ENCODE measurements at places on chromosomes 1 and 21.
A peak's percentile ranks its signal among the peaks of the same experiment; 100 is the strongest.

- DNase-seq, result peak; percentile 99
These were observed 9.8 kb downstream of the PDXK start for GRCh38 chr21:43728467-43729390.

DNA sequence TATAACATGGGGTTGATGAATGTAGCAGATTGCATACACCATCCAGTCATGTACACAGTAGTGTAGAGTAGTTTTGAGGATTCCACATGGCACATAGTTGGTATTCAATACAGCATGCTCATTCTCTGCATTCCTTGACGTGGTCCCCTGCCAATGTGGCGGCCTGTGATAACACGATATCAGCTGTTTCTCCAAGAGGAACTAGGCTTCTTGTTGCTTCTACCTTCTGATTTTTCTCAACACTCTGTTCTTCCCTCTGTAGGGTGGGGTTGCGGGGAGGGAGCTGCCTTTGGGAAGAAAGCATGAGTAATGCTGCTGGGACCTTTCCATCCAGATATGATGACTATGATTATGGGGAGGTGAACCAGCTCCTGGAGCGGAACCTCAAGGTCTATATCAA lies 19.4 kb downstream of the SESN2 start:
- no peak for DNase-seq

- DNase-seq, result peak; percentile 54
These were observed 118.3 kb downstream of the NUF2 start for GRCh38 chr1:163440090-163440489.

DNA sequence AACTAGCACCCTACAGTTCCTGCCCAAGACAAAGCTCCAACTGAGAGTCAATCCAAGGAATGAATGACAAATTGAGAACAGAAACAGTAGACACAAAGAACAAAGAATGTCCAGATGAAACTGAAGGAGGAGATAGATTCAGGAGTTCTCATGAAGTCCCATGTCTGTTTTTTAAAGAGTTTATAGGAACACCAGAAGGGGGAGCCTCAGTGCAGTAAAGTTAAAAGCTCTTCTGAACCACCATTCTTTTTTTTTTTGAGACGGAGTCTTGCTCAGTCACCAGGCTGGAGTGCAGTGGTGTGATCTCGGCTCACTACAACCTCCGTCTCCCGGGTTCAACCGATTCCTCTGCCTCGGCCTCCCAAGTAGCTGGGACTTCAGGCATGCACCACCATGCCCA lies 323.6 kb downstream of the MRPL39 start:
- DNase-seq, result no peak

GRCh38 chr1:207818971-207819451 lies 67.2 kb downstream of the CD46 start:
- no peak for DNase-seq

DNA sequence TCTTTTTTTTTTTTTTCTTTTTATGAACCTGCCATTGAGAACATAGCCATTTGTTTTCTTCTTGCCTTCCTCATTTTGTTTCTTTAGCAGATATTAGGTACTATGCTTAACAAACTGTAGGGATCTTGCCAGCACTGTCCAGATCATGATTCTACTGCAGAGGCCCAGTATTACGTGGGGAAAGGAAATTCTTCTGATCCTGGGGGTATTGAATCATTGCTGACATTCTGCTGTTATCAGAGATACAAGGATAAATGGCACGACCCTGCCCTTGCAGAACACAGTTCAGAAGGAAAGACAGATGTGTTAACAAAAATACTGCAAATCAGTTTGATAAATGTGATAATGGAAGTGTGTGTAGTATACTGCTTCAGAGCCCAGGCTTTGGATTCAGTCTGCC lies 56.2 kb downstream of the BTBD8 start:
- peak; percentile 54 for DNase-seq

DNA sequence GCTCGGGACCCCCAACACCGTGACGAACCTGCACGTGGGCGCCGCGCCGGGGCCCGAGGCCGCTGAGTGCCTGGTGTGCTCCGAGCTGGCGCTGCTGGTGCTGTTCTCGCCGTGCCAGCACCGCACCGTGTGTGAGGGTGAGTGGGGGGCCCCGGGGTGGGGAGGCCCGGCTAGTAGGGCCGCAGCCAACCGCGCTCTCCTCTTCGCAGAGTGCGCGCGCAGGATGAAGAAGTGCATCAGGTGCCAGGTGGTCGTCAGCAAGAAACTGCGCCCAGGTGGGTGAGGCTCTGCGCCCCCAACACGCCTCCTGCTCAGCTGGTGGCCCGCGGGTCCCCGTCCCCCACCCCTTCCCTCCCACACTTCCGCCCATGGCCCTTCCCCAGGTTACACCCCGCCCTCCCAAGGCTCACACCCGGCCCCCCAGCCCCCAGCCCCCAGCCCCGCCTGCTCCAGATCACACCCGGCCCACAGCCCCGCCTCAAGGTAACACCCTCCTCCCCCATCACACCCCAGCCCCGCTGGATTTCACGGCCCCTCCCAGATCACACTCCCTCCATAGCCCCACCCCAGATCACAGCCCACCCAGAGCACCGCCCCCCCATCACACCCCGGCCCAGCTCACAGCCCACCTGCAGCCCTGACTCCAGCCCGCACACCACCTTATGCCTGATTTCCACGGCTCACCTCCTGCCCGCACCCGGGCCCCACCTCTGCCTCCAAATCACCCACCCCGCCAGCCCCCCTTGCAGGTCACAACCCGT lies 2.4 kb upstream of the MMP23B start:
- peak; percentile 35 for DNase-seq

DNA sequence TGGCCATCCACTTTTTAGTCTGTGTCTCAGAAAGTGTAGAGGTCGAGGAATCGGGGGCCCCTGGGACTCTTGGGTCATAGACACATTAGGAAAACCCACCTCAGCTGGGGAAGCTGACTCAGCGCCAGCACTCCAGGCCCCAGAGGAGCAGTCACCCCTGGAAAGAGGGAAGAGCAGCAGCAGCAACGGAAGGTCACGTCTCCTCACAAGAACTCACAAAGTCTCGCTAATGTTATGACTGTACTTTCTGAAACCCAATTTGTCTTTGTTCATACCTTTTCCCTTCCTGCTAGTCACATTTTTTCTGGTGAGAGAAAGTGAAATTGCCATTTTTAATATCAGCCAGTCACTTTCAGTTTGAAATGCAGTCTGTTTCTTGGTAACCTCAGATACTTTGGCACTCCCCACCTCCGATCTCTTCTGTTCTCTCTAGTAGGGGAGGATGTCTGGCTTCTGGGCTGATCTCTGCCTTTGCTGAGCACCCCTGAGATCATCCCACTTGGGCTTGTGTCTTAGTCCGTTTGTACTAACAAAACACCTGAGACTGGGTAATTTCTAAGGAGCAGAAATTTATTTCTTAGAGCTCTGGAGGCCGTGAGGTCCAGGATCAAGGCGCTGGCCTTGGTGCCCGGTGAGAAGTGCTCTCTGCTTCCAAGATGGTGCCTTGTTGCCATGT lies 6.0 kb upstream of the NLRP3 start:
- DNase-seq, result no peak

- DNase-seq, result no peak
These were observed 682.6 kb downstream of the RWDD3 start for GRCh38 chr1:95916616-95917015.

GRCh38 chr1:101379950-101380349 lies 143.1 kb downstream of the S1PR1 start:
- no peak for DNase-seq

DNA sequence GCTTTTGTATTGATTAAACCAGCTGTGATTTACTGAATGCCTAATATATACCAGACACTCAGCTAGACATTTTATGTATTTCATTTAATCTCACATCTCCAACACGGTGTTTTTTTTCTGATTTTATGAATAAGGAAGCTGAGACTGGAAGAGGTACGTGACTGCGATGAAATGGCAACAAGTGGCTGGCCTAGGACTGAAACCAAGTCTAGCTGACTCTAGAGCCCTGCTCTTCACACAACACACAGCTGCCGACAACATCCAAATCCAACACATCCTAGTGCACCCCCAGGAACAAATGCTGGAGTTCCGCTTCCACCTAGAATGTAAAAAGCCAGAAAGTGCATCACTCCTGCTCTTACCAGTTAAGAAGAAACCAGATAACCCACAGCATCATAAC lies 10.7 kb upstream of the TOMM20 start:
- no peak for DNase-seq

GRCh38 chr1:3640121-3640837 lies 9.6 kb downstream of the WRAP73 start:
- no peak for DNase-seq

- no peak for DNase-seq
These were observed 561.7 kb downstream of the LTN1 start for GRCh38 chr21:28431022-28431421.

GRCh38 chr1:78830321-78830720 lies 176.2 kb downstream of the ADGRL4 start:
- DNase-seq, result no peak

DNA sequence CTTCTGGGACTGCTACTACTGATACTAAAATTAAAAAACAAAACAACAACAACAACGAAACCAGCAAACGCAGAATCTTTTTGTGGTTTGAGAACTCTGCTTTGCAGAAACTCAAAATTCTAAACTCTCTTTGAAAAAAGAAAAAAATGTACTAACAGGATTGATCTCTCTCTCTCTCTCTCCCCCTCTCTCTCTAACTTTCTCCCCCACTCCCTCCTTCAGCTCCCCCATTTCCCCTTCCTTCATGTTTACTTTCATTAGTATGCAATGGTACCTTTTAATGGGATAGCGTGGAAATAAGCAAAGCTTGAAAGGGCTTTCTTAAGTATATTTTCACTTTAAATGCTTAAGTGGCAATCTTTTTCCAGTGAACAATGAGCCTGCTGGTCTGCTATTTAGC lies 562.6 kb upstream of the ADGRL2 start:
- no peak for DNase-seq

GRCh38 chr1:159211331-159212136 lies 6.9 kb downstream of the ACKR1 start:
- peak; percentile 48 for DNase-seq

- no peak for DNase-seq
These were observed 103.2 kb upstream of the JUN start for GRCh38 chr1:58887059-58887458.

All from umbilical cord (tissue), 2 donors.